ENCODE measurements at places on chromosomes 16 and 17.

- peak; percentile 53 for DNase-seq
These were observed 3.3 kb downstream of the ITGA2B start for GRCh38 chr17:44386182-44386525.

DNA sequence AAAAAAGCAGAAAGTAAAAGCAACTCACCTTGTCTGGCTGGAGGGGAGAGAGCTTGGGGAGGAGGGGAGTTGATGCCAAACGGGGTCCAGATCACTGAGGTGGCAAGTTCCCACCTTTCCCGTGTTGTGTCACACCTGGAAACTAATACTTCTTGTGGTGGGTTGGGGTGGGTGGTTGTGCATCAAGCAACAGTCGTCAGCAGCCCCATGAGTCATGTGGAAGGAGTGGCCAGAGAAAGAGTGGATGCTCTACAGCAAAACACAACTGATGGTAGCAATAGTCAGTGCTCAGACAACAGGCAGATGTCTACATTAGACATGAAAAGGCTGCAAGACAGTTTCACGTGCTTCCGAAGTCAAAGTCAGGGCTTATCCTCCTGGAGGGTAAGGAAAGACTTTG lies 35.4 kb downstream of the ARSG start:
- no peak for DNase-seq

DNA sequence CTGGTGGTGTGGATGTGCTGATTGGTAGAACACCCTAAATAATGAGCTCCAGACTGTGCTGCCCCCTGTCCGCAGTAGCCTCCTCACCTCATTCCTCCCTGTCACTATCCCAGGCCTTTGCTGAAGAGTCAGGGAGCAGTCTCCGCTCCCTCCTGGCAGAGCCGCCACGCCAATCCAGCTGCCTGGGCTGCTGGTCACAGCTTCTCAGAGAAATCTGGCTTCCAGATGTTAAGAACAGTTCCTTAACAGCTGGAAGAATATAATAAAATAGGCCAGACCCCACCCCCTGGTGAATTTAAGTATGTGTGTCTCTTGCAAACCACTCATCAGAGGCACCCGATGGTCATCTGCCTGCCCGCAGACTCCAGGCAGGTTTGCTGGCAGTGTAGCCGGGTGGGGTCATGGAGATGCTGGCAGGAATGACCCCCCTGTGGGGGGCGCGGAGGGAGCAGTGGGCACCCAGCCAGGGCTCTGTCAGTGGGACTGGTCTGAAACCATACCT lies 161.0 kb downstream of the CCDC182 start:
- no peak for DNase-seq

DNA sequence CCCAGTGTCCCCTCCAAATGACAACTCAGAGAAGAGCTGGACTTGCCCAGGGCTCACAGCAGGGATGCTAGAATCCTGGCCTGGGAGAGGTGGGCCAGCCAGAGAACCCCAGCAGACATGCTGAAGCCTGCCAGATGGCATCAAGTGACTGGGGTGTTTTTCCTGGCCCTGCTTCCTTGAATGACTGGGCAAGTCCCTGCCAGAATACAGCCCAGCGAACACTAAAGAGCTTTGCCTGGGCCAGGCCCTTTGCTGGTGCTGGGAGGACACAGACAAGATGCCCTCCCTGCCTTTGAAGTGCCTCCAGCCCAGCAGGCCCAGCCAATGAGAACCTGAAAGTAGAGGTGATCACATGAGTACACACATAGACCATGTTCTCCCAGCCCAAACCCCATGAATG lies 11.5 kb downstream of the ZNF319 start:
- peak; percentile 80 for DNase-seq

GRCh38 chr17:59004338-59005111 lies 102.2 kb downstream of the TRIM37 start:
- peak; percentile 52 for DNase-seq

- DNase-seq, result no peak
These were observed 9.8 kb downstream of the TMEM208 start for GRCh38 chr16:67236563-67237395.

GRCh38 chr16:30637944-30638343 lies 12.8 kb upstream of the PRR14 start:
- DNase-seq, result peak; percentile 80

DNA sequence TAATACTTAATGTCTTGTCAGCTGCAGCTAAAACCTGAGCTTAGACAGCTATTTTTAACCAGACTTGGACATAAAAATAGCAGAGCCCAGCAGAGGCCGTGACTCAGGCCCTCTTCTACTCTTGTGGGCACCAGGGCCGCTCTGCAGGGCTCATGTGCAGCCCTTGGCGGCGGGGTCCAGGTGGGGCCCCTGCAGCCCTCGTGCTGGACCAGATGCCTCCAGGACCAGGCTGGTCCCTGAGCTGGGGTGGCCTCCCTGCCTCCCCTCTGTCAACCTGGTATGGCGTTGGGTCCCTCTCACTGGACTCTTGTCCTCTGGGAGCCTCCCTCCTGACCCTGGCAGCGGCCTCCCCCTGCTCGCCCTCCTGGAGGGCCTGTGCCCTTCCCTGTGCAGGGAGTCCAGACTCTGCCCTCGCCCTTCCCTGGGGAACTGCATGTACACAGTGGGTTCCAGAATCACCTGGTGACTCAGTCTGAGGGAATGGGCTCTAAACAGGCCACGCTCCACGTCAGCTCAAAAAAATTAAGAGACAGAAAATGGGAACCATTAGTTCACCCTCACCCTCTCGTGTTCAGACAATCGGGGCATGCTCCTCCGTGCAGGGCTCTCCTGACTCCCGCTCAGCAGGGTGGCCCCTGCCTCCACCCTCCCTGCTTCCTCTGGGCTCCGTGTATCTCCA lies 9.7 kb downstream of the CDK5R1 start:
- DNase-seq, result no peak

DNA sequence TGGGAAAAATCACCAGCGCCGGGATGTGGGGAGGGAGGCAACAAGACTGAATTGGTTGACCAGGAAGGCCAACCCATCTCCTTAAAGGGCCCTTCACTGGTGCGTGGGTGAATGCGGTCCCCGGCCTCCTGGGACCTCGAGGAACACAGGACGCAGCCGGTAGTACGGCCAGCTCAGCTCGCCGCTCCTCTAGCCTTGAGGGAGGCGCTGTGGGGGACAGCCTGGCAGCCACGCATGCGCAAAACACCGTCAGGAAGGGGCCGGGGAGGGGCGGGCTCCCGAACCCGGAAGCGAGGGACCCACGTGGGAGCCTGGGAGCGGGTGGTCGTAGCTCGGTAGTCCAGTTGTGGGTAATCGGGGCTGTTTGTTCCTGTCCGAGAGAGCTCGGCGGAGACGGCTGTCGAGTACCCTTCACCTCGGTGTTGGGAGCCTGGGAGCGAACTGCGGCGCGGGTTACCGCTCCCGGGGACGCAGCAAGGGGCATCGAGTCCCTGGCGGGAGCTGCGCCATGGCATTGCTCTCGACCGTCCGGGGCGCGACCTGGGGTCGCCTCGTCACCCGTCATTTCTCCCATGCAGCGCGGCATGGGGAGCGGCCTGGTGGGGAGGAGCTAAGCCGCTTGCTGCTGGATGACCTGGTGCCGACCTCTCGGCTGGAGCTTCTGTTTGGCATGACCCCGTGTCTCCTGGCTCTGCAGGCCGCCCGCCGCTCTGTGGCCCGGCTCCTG lies at the start of gene MRM1:
Gene MRM1, plus strand, starts transcription at position 281 of the 727 bp plus-strand sequence. Its CDS starts 228 bp downstream, at position 509.
- peak; percentile 96 for DNase-seq

GRCh38 chr17:17303010-17303846 lies at the start of gene NT5M:
NT5M (plus strand) TSS chr17:17303373; CDS start chr17:17303551, 178 bp downstream.
- peak; percentile 77 for DNase-seq

DNA sequence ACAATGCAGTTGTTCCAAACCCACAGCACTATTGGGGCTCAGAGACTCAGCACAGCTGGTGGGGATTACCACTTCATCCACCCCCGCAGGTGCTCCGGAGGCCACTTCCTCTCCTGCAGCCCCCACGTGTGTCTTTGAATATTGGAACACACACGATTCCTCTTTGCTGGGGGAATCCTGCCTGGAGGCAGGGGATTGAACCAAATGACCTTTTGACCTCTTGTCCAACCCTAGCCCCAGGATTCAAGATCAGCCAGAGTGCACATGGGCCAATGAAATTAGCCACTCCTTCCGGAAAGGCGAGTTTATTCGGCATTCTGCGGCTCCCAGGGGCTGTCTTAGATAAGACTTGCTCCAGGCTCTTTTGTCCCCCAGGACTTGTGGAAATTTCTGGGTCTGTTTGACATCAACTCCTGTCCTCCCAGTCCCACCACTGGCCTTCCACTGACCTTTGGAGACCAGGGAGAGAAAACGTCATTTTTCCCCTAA lies 350.2 kb downstream of the FOXL1 start:
- DNase-seq, result no peak

GRCh38 chr16:55044201-55044975 lies 113.7 kb downstream of the IRX5 start:
- DNase-seq, result no peak

- peak; percentile 75 for DNase-seq
These were observed 10.9 kb upstream of the CACNG4 start for GRCh38 chr17:66953630-66954020.

DNA sequence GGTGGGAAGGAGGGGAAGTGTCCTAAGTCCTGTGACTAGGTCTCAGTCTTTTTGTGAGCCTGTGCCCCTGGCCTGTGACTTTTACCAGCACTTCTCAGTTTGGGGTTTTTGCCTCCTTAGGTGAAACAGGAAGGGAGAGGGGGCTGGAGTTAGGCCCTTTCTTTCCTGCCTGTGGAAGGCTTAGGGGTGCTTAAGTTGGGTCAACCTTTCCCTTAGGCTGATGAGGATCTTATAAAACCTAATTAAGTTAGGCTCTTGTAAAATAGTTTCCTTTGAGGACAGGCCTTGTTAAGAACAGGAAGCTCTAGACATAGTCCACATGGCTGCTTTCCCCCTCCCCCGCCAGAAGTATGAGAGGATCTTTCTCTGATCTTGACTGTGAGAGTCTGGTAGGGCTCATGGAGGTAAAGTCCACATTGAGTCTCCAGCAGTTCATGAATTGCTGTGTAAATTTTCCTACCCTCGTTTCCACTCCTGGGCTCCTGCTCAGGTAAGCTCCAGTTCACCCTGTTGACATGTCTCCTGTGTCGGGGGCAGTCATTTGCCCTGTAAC lies 17.0 kb upstream of the DNASE1 start:
- no peak for DNase-seq

DNA sequence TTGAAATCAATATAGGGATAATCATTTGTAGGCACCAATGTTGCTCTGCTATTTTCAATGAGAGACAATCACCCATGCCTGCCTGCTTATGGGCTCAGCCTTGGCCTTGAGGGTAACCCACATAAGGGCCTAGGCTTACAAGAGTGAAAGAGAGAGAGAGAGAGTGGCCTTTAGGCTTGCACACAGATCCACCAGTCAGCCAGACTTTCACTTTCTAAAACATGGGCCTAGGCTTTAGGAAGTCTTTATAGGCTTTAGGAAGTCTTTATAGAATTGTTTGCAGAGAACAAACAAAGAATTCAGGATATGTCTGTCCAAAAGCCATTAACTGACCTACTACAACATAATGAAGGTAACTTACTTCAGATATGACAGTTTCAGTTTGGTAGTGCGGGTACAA lies 3.4 kb downstream of the ABCA9 start:
- no peak for DNase-seq

DNA sequence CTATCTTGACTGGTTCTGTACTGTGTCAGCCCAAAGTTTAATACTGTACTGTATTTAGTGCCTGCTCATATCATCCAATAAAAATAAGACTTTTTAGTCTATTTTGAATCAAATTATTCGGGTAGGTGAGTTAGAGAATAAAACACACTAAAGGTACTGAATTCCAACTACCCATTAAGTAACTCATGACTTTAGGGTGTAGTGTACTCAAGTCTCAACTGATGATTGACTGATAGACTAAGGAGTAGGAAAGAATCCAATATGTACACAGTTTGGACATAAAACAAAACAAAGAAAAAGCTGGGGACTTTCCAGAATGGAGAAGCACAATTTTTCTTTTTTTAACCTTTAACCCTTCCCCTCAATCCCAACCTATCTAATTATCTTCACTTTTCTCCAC lies 4.1 kb downstream of the EZH1 start:
- no peak for DNase-seq

DNA sequence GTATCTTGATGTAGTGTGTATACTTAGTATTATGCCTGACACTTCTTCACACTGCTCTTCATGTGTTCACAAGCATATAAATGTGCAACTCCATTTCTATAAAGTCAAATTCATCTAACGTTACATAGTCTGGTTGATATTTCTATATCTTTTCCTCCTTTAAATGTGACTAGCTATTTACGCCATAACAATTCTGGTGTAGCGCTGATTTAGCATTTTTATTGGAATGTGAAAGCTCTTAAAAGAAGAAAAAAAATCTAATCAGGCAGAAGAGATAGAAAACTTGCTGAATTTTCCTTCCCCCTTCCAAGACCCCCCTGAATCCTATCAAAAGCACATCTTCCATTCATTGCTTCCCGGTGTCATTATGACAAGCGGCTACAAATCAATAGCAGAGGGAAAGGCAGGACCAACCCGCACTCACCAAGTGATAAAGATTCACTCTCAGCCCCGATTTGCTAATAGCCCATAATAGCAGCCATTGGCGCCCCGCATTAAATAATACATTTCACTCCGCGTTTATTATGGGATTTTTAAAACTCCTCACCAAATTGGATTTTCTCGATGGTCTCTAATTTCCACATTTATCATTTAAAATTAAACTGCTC lies 299.5 kb upstream of the PMFBP1 start:
- no peak for DNase-seq

DNA sequence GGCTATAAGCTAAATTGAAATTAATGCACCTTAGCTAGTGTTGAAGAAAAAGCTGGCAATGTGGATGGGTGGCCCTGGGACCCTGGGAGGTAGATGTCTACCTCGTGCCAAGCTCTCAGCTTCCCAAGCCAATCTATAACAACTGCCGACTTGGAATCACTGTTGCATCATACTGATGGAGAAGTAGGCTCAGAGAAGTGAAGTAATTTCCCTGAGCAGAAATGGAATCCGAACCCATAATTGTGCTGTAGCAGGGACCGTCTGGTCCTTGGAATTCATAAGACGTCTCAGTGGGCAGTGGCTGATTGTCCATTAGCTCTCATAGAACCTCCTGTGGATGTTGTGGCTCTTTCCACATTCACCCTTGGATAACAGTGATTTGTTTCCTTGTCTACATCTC lies 196.6 kb downstream of the RAB11FIP4 start:
- DNase-seq, result no peak

- DNase-seq, result no peak
These were observed 95.2 kb downstream of the MAF start for GRCh38 chr16:79505344-79505743.

- no peak for DNase-seq
These were observed 144.7 kb upstream of the SOX9 start for GRCh38 chr17:71976011-71976649.

GRCh38 chr16:79473456-79473855 lies 127.1 kb downstream of the MAF start:
- DNase-seq, result no peak
